ENCODE measurements at places on chromosomes 4 and X.
A peak's percentile ranks its signal among the peaks of the same experiment; 100 is the strongest.

DNA sequence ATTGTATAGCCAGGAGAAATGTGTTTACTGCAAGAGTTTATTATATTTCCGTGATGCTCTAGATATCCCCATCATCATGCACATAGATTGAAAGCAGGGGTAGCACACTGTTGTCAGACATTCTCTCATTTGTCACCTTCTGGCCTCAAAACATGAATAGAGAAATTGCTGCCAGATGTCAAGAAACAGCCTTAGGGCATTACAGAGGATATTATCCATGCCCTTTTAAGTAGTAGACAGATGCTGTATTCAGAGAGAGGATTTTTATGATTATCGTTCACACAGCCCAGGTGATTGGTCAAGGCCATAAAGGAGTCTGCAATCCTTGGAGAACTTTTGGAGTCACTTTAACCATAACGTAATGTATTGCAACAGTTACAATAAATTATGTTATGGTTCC, 1961.5 kb upstream of the TENM3 start:
- H3K4me1 ChIP-seq, result no peaks in the 10 kb centered on the region
- H3K27ac ChIP-seq, result no peak overlapping the region
- no peak overlapping the region for H3K4me3 ChIP-seq
- no peak for DNase-seq

GRCh38 chrX:21150208-21150607, 224.0 kb upstream of the CNKSR2 start:
- no peak overlapping the region for H3K4me3 ChIP-seq
- H3K36me3 ChIP-seq, result no peaks in the 10 kb centered on the region
- no peaks in the 10 kb centered on the region for H3K4me1 ChIP-seq

GRCh38 chr4:123749383-123749782, 352.8 kb downstream of the SPRY1 start:
- H3K27me3 ChIP-seq, result peaks cover 9% of the 10 kb centered on the region
- no peaks in the 10 kb centered on the region for H3K36me3 ChIP-seq
- no peak overlapping the region for H3K4me3 ChIP-seq
- peaks cover 9% of the 10 kb centered on the region for H3K4me1 ChIP-seq
- no peak for DNase-seq
- H3K27ac ChIP-seq, result no peak overlapping the region

DNA sequence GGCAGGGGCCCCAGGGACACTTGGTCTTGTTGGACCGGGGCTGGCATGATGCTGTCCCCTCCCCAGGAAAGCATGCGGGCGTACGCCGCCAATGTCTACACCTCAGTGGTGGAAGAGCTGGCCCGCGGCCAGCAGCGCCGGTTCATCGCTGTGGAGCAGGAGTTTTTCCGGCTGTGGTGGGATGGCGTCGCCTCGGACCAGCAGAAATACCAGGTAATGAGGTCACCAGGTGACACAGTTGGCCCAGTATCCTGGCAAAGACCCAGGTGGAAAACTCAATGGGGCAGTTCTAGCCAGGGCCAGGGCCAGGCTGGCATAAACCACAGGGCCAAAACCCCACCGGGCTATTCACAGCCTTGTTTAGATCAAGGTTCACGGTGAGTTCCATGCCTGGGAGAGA, 1.5 kb downstream of the MAN2B2 start:
- H3K4me1 ChIP-seq, result peaks cover 11% of the 10 kb centered on the region
- H3K27me3 ChIP-seq, result no peaks in the 10 kb centered on the region
- DNase-seq, result no peak
- H3K4me3 ChIP-seq, result peak overlapping the region; percentile 49
- H3K36me3 ChIP-seq, result peaks cover 12% of the 10 kb centered on the region
- H3K27ac ChIP-seq, result no peak overlapping the region

GRCh38 chr4:183599690-183600089, 59.3 kb downstream of the RWDD4 start:
- no peak overlapping the region for H3K27ac ChIP-seq
- H3K36me3 ChIP-seq, result no peaks in the 10 kb centered on the region
- no peak for DNase-seq

- no peak overlapping the region for H3K4me3 ChIP-seq
- DNase-seq, result no peak
- no peaks in the 10 kb centered on the region for H3K27me3 ChIP-seq
- H3K4me1 ChIP-seq, result peaks cover 13% of the 10 kb centered on the region
- H3K36me3 ChIP-seq, result no peaks in the 10 kb centered on the region
These were observed 66.4 kb downstream of the AMMECR1 start for GRCh38 chrX:110251526-110251925.

- no peaks in the 10 kb centered on the region for H3K27me3 ChIP-seq
- peaks cover 3% of the 10 kb centered on the region for H3K4me1 ChIP-seq
- H3K36me3 ChIP-seq, result no peaks in the 10 kb centered on the region
- H3K27ac ChIP-seq, result no peak overlapping the region
- no peak for DNase-seq
These were observed 206.9 kb upstream of the MAB21L2 start for GRCh38 chr4:150375025-150375424.

- H3K27ac ChIP-seq, result no peak overlapping the region
- H3K27me3 ChIP-seq, result peaks cover 24% of the 10 kb centered on the region
- H3K36me3 ChIP-seq, result no peaks in the 10 kb centered on the region
- no peak overlapping the region for H3K4me3 ChIP-seq
- H3K4me1 ChIP-seq, result no peaks in the 10 kb centered on the region
These were observed 454.2 kb downstream of the BCOR start for GRCh38 chrX:39643550-39643949.

- peaks cover 5% of the 10 kb centered on the region for H3K27me3 ChIP-seq
- no peaks in the 10 kb centered on the region for H3K4me1 ChIP-seq
- no peaks in the 10 kb centered on the region for H3K36me3 ChIP-seq
- no peak overlapping the region for H3K4me3 ChIP-seq
- no peak overlapping the region for H3K27ac ChIP-seq
These were observed 53.6 kb upstream of the FUNDC1 start for GRCh38 chrX:44596277-44596676.

DNA sequence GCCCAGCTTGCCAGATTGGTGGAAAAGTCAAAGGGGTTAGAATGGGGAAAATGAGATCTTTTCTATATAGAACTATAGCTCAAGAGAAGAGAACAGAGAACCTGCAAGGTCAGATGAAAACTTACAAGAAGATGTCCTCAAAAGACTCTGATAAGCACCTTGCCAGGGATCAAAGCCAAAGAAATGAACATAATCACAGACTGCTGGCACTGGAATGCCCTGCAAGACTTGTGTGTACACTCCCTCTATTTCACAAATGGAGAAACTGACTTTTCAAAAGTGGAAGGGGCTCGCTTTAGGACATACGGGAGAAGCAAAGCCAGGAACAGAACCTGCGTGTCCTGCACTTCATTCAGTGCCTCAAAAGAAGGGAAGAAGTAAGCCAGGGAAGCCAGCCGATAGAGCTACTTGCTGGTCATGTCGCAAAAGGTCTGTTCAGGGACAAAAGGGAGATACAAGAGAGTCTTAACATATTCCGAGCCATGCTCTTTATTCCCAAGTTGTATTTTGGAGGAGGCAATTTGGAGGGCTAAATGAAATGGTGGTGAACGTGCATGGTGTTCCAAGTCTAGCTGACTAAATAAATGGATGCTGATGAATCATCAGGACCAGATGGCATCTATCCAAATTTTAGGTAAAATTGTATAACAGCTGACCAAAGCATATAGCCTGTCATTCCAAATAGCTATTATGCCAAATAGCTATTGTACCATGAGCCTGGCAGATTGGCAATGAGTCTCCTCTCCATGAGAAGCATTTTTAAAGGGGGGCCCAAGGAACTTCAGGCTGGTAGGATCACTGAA, 175.6 kb upstream of the GPC4 start:
- H3K36me3 ChIP-seq, result no peaks in the 10 kb centered on the region
- DNase-seq, result no peak
- peaks cover 11% of the 10 kb centered on the region for H3K27me3 ChIP-seq
- H3K4me1 ChIP-seq, result no peaks in the 10 kb centered on the region
- no peak overlapping the region for H3K27ac ChIP-seq
- no peak overlapping the region for H3K4me3 ChIP-seq

- peaks cover 16% of the 10 kb centered on the region for H3K27me3 ChIP-seq
- no peak overlapping the region for H3K4me3 ChIP-seq
- peaks cover 5% of the 10 kb centered on the region for H3K4me1 ChIP-seq
- DNase-seq, result no peak
- H3K36me3 ChIP-seq, result no peaks in the 10 kb centered on the region
- H3K27ac ChIP-seq, result no peak overlapping the region
These were observed 16.9 kb downstream of the CYBB start for GRCh38 chrX:37796805-37797204.

- no peaks in the 10 kb centered on the region for H3K36me3 ChIP-seq
- H3K4me3 ChIP-seq, result no peak overlapping the region
- no peaks in the 10 kb centered on the region for H3K4me1 ChIP-seq
- no peaks in the 10 kb centered on the region for H3K27me3 ChIP-seq
- DNase-seq, result no peak
These were observed 19.9 kb downstream of the GPKOW start for GRCh38 chrX:49103637-49104036.

- H3K4me1 ChIP-seq, result no peaks in the 10 kb centered on the region
- no peaks in the 10 kb centered on the region for H3K36me3 ChIP-seq
- H3K27ac ChIP-seq, result no peak overlapping the region
These were observed 419.1 kb downstream of the TMA16 start for GRCh38 chr4:163913571-163913970.

- no peak for DNase-seq
- H3K27ac ChIP-seq, result no peak overlapping the region
- no peaks in the 10 kb centered on the region for H3K27me3 ChIP-seq
- H3K4me1 ChIP-seq, result no peaks in the 10 kb centered on the region
These were observed 71.9 kb upstream of the PRSS48 start for GRCh38 chr4:151204925-151205524.

- no peak overlapping the region for H3K4me3 ChIP-seq
- H3K27ac ChIP-seq, result no peak overlapping the region
- DNase-seq, result no peak
These were observed 19.1 kb upstream of the TEX13B start for GRCh38 chrX:108001218-108001814.

DNA sequence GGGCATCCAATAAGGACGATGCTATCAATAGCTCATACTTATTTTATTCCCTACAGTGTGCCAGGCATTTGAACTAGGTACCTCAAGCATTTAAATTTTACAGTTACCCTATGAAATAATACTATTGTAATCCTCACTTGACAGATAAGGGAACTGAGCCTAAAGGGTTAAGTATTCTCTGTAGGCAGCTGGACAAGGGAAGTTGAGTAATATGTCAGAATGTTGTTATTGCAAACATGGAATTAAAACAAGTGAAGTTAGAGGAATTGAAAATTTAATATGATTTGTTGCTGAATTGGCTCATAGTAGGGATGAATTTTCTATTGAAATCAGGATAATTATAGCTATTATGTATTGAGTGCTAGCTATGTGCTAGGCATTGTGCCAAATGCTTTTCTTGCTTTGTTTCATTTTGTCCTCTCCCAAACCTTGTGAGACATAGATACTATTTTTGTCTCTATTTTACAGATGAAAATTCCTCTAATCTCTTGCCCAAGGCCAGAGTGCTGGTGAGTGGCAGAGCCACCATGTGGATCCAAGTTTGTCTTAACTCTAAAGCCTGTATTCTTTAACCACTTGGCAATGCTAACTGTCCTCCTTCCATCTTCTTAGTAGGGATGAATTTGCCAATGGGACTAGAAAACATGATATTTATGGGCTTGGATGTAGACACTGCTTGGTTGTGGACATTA, 58.1 kb downstream of the TMEM164 start:
- H3K27ac ChIP-seq, result no peak overlapping the region
- H3K4me1 ChIP-seq, result peaks cover 8% of the 10 kb centered on the region
- no peak for DNase-seq
- no peaks in the 10 kb centered on the region for H3K36me3 ChIP-seq

DNA sequence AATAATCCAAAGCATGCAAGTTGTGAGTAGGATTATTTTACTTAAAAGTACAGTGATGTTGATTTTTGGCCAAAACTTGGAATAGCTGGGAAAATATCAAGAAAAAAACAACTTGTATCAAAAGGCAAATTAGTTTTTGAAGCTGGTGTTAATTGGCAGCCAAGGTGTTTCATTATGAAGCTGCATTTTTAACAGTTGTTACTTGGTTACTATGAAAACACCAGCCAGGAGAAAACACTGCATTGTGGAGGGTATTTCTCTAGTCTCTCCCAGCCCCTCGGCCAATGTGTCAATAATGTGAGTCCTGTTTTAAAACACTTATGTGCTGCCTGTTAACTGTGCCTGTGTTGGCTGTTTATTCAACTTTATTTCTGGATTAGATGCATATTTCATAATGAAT, 733.4 kb downstream of the ADGRL3 start:
- no peak for DNase-seq
- H3K36me3 ChIP-seq, result no peaks in the 10 kb centered on the region
- H3K4me3 ChIP-seq, result no peak overlapping the region
- H3K27me3 ChIP-seq, result no peaks in the 10 kb centered on the region
- no peaks in the 10 kb centered on the region for H3K4me1 ChIP-seq

DNA sequence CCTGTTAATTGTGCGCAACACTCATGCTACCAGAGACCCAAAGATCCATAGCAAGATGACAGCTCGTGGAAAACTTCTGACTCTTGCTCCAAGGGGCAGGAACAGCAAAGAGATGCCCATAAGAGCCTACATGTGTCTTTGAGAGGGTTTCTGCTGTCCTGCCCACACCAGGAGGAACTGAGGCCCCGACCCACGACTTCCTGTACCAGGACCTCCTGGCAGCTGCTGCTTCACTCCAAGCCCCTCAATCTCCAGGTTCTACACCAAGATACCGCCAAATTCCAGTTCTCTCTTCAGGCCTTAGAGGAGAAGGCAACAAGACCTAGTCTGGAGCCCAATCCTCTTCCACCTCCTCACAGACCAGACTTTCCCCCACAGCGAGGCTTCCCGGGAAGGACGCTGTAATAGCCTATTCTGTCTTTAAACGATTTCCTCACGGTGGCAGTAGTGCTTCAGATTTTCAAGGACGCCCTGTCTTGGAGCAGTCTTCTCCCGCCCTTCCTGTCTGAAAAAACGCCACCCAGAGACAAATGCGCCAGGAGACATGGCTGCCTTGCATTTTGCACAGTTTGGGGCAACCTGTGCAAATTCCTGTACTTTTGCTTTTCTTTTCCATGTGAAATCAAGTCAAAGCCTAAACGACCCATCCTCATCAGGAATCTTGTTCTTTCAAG, 230.2 kb upstream of the STK26 start:
- H3K36me3 ChIP-seq, result no peaks in the 10 kb centered on the region
- H3K27me3 ChIP-seq, result peaks cover 3% of the 10 kb centered on the region
- no peak overlapping the region for H3K4me3 ChIP-seq
- H3K4me1 ChIP-seq, result peaks cover 18% of the 10 kb centered on the region
- no peak overlapping the region for H3K27ac ChIP-seq

- DNase-seq, result no peak
- no peaks in the 10 kb centered on the region for H3K4me1 ChIP-seq
- no peaks in the 10 kb centered on the region for H3K36me3 ChIP-seq
- no peak overlapping the region for H3K4me3 ChIP-seq
- H3K27ac ChIP-seq, result no peak overlapping the region
- H3K27me3 ChIP-seq, result peaks cover 17% of the 10 kb centered on the region
These were observed 119.8 kb downstream of the GUCY2F start for GRCh38 chrX:109362101-109362500.

DNA sequence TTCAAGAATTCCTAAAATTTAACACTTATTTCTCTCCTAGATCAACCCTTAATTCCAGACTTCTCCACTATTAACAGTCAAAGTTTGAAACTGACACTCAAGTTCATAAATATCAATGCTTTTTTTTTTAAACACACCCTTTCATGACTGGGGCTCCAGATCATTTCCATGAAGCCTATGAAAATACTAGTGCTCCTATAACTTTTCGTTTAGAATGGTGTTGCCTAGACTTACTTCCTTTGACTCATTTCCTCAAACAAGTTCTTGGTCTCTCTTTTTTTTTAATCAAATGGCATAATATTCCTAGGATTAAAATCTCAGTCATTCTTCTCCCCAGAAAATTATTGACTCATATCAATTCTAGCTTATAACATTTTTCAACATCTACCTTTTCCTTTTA, 13.1 kb downstream of the ZMAT1 start:
- H3K4me1 ChIP-seq, result no peaks in the 10 kb centered on the region
- no peaks in the 10 kb centered on the region for H3K36me3 ChIP-seq
- DNase-seq, result no peak
- H3K4me3 ChIP-seq, result no peak overlapping the region
- peaks cover 8% of the 10 kb centered on the region for H3K27me3 ChIP-seq
- H3K27ac ChIP-seq, result no peak overlapping the region

All from natural killer cell treated with Interleukin-12 subunit alpha and Interleukin-12 subunit beta and Interleukin-15 and Interleukin-18, amount 100 ng/mL, for 72 hours (primary cell).